ENCODE measurements at places on chromosomes 4 and X. TPM values are rescaled to one million over a fixed set of nuclear protein-coding genes. Genes with fewer than 3 reads are reported as not detected.

Gene LRCH2
- 0.88 TPM for polyA plus RNA-seq

Gene CENPVL2
- 8.0 TPM for polyA plus RNA-seq

Gene KLHL4
- polyA plus RNA-seq = 8.8 TPM

Gene GPR119
- polyA plus RNA-seq = 0.11 TPM

Gene DDX53
- not detected for polyA plus RNA-seq

Gene HAUS3
- 3.2 TPM for polyA plus RNA-seq

Gene CENPVL1
- 8.0 TPM for polyA plus RNA-seq

Gene TIGD2
- polyA plus RNA-seq = 2.4 TPM

Gene GPRASP3
- polyA plus RNA-seq = 7.0 TPM

Gene ZFYVE28
- 3.1 TPM for polyA plus RNA-seq

Gene TRIM60
- not detected for polyA plus RNA-seq

Gene ASB12
- polyA plus RNA-seq = 1.7 TPM

Gene CHRDL1
- polyA plus RNA-seq = 5.6 TPM

Gene XAGE1A
- not detected for polyA plus RNA-seq

Gene RADX
- polyA plus RNA-seq = 0.89 TPM

Gene RENBP
- 26.5 TPM for polyA plus RNA-seq

Gene NEIL3
- 5.5 TPM for polyA plus RNA-seq

Gene TRIM61
- polyA plus RNA-seq = 0.05 TPM

Gene MAGEB1
- polyA plus RNA-seq = 0.05 TPM

Gene SOWAHD
- 2.6 TPM for polyA plus RNA-seq

Gene MBNL3
- polyA plus RNA-seq = 3.8 TPM

Gene TADA2B
- 5.7 TPM for polyA plus RNA-seq

Gene NSG1
- polyA plus RNA-seq = 60.0 TPM

Gene FAM133A
- 0.26 TPM for polyA plus RNA-seq

Gene PCDH19
- 0.12 TPM for polyA plus RNA-seq

Gene POF1B
- not detected for polyA plus RNA-seq

Gene UTP14A
- polyA plus RNA-seq = 4.5 TPM

Gene GNRHR
- polyA plus RNA-seq = not detected

Gene ABCG2
- 2.4 TPM for polyA plus RNA-seq

All from H1 (cell line).